ENCODE measurements at places on chromosomes 4 and X. TPM values are rescaled to one million over a fixed set of nuclear protein-coding genes. Genes with fewer than 3 reads are reported as not detected.

HSFX4 gene
- not detected for total RNA-seq

ASB11 gene
- total RNA-seq = not detected

GSPT2 gene
- 5.9 TPM for total RNA-seq

GAGE13 gene
- not detected for total RNA-seq

MAGEA1 gene
- total RNA-seq = not detected

EDA gene
- 5.0 TPM for total RNA-seq

PDGFRA gene
- 125 TPM for total RNA-seq

ENOX2 gene
- 15.2 TPM for total RNA-seq

DNA sequence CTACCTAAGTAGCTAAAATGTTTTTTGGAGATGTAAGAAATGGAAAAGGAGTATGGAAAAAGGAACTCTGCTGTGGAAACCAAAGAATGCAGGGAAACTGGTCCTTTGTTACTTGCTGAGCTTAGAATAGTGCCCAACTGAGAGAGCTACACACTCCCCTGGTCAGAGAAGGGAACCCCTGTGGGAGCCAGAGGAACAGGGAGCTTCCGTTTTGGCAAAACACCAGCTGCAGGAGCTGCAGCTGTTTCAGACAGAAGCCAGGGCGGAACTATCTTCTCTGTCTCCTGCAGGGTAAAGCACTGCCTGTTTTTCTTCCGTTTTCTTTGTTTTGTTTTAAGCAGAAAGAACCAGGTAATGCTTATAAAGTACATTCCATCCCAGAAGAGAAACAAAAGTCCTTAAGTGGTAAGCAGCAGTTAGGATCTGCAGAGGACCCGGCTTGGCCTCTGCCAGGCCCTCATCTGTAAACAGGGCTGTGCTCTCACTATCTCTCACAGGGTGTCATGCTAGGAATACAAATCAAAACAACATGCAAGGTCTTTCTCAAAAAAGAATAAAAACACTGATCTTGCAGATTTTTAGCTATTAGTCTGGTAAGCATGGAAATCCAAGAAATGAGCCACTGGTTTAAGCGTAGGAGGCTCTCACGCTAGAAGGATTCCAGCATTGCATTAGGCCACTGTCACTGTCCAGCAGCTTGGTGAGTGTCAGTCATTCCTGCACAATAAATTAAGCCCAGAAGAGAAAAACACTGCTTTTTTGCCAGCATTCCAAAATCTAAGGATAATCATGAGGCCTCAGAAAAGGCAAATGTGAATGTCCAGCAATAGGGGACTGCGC is 76.1 kb downstream of the CHST7 start:
- no peaks in the 10 kb centered on the region for H3K27me3 ChIP-seq
- no peak overlapping the region for H3K27ac ChIP-seq
- no peak overlapping the region for H3K4me3 ChIP-seq
- no peak for DNase-seq

DNA sequence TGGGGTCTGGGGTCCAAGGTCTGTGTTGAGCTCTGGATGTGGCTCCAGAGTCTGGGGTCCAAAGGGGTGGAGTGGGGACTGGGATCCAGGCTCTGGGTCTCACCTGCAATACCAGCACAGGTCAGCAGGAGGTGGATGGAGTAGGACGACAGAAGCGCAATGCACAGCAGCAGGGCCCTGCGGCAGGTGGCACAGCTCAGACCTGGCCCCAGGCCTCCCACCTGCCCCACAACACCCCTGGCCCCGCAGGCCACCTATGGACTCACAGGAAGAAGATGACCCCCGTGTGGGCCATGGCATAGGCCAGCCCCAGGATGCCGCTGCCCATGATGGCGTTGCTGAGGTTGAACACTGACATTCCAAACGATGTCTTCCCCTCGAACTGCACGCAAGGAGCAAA is 3.4 kb downstream of the SLC38A5 start:
- H3K4me3 ChIP-seq = no peak overlapping the region
- DNase-seq = no peak
- H3K27ac ChIP-seq = no peak overlapping the region

- H3K36me3 ChIP-seq = no peaks in the 10 kb centered on the region
- no peak for DNase-seq
- H3K4me1 ChIP-seq = no peaks in the 10 kb centered on the region
- H3K27me3 ChIP-seq = no peaks in the 10 kb centered on the region
- H3K4me3 ChIP-seq = no peak overlapping the region
- H3K27ac ChIP-seq = no peak overlapping the region
These were observed 111.6 kb downstream of the MAGEB17 start for GRCh38 chrX:16278927-16279326.

- H3K27me3 ChIP-seq = no peaks in the 10 kb centered on the region
- no peak for DNase-seq
- no peak overlapping the region for H3K4me3 ChIP-seq
- no peaks in the 10 kb centered on the region for H3K4me1 ChIP-seq
- H3K27ac ChIP-seq = no peak overlapping the region
- H3K36me3 ChIP-seq = no peaks in the 10 kb centered on the region
These were observed 75.8 kb downstream of the FAM53A start for GRCh38 chr4:1608196-1608820.

- H3K27ac ChIP-seq = no peak overlapping the region
- no peak for DNase-seq
- no peaks in the 10 kb centered on the region for H3K4me1 ChIP-seq
- no peaks in the 10 kb centered on the region for H3K27me3 ChIP-seq
- H3K4me3 ChIP-seq = no peak overlapping the region
These were observed 28.4 kb downstream of the PIR start for GRCh38 chrX:15464704-15465103.

GRCh38 chr4:69503558-69503957 is 7.9 kb upstream of the UGT2B4 start:
- H3K36me3 ChIP-seq = no peaks in the 10 kb centered on the region
- no peak for DNase-seq

- H3K27ac ChIP-seq = no peak overlapping the region
- H3K4me1 ChIP-seq = no peaks in the 10 kb centered on the region
- H3K4me3 ChIP-seq = no peak overlapping the region
- DNase-seq = no peak
- H3K36me3 ChIP-seq = no peaks in the 10 kb centered on the region
- H3K27me3 ChIP-seq = no peaks in the 10 kb centered on the region
These were observed 36.8 kb downstream of the RAP1GDS1 start for GRCh38 chr4:98298022-98298421.

- no peaks in the 10 kb centered on the region for H3K27me3 ChIP-seq
- DNase-seq = no peak
- H3K27ac ChIP-seq = no peak overlapping the region
- no peaks in the 10 kb centered on the region for H3K36me3 ChIP-seq
- H3K4me1 ChIP-seq = no peaks in the 10 kb centered on the region
These were observed 184.5 kb downstream of the SH3KBP1 start for GRCh38 chrX:19702856-19703255.

DNA sequence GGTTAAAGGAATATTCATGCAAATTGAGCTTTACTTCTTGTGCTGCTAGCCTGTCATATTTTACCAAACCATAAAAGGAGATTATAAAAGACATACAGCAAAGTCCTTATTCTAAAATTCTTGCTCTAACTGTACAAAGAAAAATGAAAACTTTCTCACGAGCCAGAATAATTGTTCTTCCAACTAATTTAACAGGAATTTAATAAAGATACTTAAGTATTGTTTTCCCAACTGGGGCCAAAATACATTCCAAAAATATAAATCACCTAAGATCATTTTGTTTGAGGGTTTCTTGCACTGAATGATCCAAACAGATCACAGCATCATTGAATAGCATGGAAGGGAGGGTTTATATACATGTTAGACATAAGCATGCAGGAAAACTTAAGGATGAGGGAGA is 127.1 kb upstream of the PCDH18 start:
- no peaks in the 10 kb centered on the region for H3K36me3 ChIP-seq
- H3K27ac ChIP-seq = no peak overlapping the region
- DNase-seq = no peak
- H3K4me3 ChIP-seq = no peak overlapping the region
- H3K27me3 ChIP-seq = no peaks in the 10 kb centered on the region
- no peaks in the 10 kb centered on the region for H3K4me1 ChIP-seq

GRCh38 chrX:6053141-6053540 is 175.5 kb downstream of the NLGN4X start:
- DNase-seq = no peak
- H3K27ac ChIP-seq = no peak overlapping the region
- no peaks in the 10 kb centered on the region for H3K36me3 ChIP-seq
- no peaks in the 10 kb centered on the region for H3K27me3 ChIP-seq
- H3K4me3 ChIP-seq = no peak overlapping the region
- no peaks in the 10 kb centered on the region for H3K4me1 ChIP-seq

DNA sequence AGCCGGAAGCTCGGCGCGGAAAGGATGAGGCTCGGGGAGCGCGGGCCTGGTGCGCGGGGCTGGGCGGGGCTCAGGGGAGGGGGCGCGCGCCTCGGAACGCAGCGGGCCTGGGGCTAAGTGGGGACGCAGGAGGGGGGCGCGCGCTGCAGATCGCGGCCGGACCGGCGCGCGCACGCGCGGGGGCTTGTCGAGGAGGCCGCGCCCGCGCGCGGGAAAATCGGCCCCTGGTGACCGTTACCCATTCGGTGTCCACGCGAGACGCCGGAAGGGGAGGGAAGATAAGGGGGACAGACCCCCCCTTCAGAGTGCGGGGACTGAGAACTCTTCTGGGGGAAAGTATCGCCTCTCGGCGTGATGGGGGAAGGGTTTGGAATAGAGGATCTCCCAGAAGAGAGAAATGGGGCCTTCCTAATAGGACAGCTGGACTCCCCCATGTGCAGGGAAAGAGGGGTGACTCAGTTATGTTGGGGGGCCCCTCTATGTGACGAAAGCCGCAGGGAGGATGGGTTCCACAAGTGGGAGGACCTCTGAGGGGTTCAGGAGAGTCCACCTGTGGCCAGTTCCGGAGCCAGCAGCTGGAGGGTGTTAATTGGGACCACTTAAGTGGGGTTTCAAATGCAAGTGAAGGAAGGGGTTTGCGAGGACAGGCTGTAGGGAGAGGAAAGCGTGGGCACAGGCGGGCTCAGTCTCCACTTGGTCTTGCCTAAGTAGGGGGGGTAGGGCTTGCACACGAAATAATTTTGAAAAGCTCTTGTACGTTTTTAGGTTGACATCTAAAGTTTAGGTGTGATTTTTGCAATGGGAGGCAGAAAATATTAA is 584 bp downstream of the SUV39H1 start:
- no peak for DNase-seq
- H3K4me3 ChIP-seq = peak overlapping the region; percentile 70
- peaks cover 32% of the 10 kb centered on the region for H3K27me3 ChIP-seq

DNA sequence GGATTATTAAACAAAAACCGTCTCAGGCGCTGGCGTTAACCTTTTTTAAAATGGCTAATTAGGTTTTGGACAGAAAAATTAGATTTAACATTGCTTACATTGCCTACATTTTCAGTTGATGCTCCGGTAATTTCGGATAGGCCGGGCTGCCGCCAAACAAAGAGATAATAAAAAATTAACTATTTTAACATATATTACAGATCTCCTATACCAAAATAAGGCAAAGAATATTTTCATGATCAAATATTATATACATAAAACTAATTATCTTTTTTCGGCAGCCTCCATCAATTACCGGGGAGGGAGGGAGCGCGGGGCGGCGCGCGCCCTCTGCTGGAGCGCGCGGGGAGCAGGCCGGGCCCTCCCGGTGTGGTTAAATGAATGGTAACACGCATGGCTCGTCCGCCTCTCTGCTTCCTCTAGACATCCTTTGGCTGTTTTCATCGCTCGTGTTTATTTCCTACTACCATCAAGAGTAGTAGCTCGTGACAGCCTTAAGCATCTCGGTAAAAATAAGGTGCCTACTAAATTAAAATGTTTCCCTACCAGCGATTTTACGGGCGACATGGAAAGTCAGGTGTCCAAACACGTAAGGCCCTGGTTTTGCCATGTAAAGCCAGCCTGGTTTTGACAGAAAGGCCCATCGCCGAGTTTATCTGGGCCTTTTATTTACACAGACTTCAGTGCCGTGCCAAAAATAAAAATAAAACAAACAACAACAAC is 52.4 kb upstream of the TMEM33 start:
- H3K4me1 ChIP-seq = no peaks in the 10 kb centered on the region
- H3K36me3 ChIP-seq = no peaks in the 10 kb centered on the region
- peaks cover 48% of the 10 kb centered on the region for H3K27me3 ChIP-seq
- peak overlapping the region; percentile 39 for H3K4me3 ChIP-seq
- DNase-seq = peak; percentile 54

GRCh38 chr4:85408301-85408700 is 66.6 kb upstream of the ARHGAP24 start:
- no peak overlapping the region for H3K27ac ChIP-seq
- no peak overlapping the region for H3K4me3 ChIP-seq
- H3K4me1 ChIP-seq = no peaks in the 10 kb centered on the region

DNA sequence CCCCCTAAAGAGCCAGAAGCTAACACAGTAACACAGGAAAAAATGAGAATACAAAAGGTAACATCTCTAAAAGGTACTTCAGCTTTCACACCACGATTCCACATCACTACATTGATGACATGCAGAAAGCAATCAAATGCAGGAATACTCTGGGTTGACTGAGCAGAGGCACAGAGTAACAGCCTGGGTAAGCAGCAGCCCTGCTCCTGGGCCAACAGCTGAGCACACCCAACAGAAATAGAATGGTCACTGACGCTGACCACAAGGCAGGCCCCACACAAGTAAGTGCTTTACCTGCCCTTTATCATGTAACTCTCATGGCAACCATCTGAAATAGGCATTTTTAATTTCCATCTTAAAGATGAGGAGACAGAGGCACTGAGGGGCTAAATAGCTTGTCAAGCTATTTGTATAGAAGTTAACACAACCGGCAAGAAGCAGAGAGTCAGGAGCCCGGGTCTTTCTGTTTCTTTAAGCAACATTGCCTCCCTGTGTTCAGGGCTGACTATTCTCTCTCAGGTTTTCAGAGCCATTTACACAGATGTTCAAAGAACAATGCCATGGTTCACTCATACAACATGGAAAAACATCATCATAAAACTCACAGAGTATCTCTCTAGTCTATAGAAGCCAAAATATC is 168.9 kb downstream of the ZNF674 start:
- no peak overlapping the region for H3K4me3 ChIP-seq
- H3K27ac ChIP-seq = no peak overlapping the region
- H3K4me1 ChIP-seq = no peaks in the 10 kb centered on the region
- no peaks in the 10 kb centered on the region for H3K27me3 ChIP-seq
- no peaks in the 10 kb centered on the region for H3K36me3 ChIP-seq

DNA sequence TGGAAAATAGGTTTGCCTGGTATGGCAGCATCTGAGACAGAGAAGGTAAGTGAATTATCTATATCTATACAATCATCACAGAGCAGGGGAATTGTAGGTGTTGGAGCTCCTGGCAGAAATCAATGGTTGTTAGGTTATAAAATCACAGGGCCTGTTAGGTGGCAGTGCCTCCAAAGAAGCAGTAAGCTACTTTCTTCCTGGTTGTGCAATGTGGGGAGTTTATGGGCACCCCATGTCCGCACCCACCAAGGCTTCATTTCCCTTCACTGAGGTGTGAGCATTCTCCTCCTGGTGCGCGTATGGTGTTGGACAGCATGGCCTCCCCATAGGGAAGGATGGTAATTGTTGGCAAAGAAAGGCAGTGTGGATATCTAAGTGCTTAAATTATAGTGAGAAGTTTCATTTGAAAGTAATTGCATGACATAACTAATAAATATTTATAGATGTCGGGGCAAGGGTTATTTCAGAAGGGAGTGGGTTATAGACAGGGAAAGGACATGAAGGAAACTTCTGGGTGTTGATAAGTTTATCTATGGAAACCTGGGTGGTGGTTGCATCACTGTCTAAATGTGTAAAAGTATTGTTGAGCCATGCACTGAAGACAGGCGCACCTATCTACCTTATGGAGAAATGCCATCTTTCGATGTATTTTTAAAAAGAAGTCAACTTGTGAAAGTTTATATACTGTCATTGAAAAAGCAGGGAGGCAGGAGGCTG is 153.7 kb downstream of the FRAS1 start:
- H3K4me3 ChIP-seq = no peak overlapping the region
- H3K27ac ChIP-seq = no peak overlapping the region
- no peaks in the 10 kb centered on the region for H3K36me3 ChIP-seq

All from breast epithelium (tissue), 4 donors.